ENCODE measurements at places on chromosomes 3 and 15. TPM values are rescaled to one million over a fixed set of nuclear protein-coding genes. Genes with fewer than 3 reads are reported as not detected.

DNA sequence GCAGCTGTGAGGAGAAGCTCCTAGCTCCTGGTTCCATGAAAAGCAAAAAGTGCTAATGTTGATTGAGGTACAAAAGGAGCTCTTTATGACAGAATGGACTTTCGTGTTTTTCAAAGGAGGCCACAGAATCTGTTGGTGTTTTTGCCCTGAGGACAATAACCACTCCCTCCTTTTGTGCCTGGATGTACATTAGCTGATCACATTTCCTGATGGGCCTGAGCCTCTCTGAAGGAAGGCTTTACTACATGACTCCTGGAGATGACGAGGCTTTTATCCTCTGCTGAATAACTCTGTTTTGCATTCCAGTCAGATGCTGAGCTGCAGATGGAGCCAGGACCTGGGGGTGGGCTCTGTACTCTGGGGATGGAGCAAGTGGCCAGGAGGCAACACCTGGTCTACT is 301.9 kb downstream of the CACNA2D3 start:
- DNase-seq: no peak

DNA sequence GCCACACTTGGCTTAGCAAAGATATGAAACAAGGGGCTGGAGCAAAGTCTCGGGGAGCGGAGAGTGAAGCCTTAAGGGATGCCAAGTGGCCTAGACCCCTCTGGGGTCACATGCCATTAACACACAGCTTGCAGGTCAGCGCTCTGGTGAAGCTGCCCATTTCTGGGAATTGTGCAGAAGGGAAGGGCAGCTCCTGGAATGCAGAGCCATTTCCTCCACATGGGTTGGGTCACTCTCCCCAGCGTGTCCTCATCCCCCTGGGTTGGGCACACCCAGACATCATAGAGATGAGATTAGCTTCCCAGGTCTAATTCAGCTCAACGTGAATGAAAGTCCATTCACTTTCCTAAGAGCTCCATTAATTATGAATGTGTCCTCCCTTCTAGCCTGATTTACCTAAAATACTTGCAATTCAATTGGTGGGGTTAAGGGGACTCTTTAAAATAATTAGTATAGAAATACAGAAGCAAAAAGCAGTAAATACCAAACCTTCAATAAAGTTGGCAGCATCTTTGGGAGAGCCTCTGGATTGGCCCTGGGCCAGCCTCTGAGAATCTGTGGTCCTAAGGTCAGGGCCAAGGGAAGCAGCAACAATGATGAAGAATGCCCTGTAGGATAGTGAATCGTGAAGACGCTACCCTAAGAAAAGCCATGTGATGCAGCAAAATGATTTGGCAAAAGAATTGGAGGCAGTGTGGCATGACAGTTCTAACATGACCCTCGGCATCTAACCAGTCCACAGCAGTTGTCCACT is 17.8 kb downstream of the MRAS start:
- no peak for DNase-seq

GRCh38 chr3:196208942-196209695 is 2.1 kb downstream of the ZDHHC19 start:
- no peak for DNase-seq

DNA sequence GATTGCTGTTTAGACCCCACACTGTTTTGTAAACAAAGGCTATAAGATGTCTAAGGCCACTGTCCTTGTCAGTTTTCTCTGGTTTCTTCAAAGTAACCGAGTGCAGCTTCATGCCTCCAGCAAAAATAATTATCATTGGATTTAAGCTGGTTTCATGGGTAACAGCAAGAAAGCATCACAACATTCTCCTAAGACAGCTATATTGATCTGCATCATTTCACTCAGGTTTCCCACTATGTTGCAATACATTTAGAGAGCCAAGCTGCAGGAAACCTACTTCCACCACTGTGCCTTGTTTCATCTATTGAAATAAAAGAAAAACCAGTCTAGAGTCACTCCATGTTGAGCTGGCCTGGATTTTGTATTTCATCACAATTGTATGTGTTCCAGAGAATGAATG is 351.4 kb downstream of the OXSM start:
- DNase-seq: no peak

DNA sequence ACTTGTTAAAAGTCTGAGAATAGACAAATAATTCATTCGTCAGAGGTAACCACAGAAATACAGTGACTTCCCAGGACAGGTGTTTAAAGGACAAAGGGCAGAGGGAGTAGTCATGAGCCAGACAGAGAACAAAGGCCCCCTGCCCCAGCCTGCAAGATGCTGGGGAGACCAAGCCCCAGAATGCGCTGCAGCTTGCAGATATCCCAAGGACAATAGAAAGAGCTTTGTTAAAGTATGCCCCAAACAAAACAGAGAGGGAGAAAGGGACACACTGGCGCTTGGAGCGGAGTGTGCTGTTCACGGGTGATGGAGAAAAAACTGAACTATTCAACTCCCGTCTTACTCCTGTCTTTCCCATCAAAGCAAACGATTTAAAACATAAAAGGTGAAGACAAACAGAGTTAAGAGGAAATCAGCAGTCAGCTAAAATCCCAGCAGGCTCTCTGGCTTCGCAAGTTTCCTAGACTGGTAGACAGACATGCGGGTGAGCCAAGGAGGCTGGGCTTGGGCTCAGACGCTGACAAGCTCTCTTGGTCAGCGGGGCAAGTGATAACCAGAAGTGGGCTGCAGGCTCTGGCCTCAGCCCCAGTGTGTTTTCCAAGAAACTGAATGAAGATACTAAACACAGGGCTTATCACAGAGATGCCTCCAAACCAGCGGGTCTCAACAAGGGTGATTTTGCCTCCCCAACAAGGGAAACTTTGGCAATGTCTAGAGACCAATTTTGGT is 130.1 kb downstream of the UACA start:
- DNase-seq: peak; percentile 35

DNA sequence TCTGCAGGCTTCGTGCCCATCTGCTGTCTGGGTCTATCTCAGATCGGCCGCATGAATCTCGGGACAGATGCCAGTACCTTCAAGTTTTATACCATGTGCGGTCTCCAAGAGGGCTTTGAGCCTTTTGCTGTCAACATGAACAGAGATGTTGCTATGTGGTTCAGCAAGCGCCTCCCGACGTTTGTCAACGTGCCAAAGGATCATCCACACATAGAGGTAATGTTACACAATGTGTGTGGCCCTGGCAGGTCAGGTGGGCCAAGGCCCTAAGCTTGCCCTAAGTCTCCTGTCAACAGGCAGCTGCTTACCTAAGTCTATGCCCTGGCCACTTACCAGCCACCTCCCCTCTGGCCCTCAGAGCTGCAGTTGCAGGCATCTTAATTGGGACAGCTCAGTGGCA is 324.0 kb upstream of the CHRM5 start:
- no peak for DNase-seq

- DNase-seq: no peak
Measured at GRCh38 chr3:192597506-192597905, 129.8 kb downstream of the FGF12 start.

DNA sequence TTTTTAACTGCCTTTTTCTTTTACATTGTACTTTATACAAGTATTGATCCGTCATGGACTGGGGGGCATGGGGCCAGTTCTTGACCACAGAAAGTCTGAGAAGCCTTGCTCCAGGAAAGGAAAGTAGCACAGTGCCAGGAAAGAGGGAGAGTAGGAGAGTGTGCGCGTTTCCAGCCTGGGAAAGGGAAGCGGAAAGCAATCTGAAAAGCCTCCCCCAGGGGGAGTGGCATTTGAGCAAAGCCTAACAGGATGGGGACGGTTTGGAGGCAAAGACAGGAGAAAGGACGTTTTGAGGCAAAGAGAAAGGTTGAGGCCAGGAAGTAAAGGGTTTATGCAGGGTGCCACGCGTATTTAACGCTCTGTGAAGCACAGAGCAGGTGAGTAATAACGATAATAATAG is 116.9 kb downstream of the RORA start:
- DNase-seq: peak; percentile 15

GRCh38 chr3:144403040-144403457 is 431.4 kb downstream of the DIPK2A start:
- DNase-seq: peak; percentile 18

DNA sequence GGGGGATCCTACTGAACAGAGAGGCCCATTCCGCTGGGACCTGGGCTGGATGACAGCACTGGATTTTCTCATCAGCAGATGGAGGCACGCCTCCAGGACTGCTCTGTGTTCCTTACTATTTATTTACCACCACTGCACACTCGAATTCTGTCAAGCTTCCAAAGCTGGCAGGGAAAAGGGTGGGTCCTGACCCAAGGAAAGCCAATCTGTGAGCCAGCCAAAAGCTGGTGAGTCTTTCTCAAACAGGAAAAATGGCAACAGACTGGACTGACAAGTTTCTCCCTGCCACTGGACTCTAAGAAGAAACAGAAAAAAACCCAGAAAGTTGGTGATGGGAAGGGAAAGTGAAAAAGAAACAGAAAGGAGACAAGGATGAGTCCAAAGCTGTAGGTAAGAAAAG is 37.8 kb downstream of the CD47 start:
- no peak for DNase-seq

DNA sequence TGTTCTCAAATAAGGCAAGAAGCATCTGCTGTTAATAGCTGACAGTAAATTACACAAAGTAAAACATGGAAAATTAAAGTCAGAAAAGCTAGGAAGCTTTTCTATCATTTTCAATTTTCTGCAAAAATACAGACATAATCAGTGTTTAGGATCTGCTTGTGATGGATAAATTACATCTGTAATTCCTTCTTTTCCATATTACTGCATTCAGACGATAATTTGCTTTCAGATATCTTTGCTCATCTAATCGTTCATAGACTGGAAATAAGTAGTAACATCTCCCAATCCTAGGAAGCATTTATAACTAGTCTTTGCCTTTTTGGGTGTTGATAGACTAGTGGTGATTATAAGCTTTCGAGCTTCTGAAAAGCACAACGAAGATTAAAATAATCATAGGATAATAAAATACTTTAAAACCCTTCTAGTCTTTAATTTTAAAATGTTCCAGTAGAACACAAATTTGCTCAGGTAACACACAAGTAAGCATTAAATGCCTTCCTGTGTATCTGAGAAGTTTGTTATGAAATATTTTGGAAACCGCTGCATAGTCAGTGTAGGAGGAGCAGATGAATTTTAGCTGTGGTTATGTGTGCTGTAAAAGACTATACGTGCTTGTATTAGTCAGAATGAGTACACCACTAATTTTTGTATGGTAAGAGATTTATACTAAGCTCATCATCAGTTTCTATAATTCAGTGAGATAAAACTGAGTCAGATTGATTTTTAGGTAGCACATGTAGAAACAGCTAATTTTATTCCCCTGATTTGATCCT is 41.0 kb downstream of the MBNL1 start:
- no peak for DNase-seq

- DNase-seq: no peak
Measured at GRCh38 chr3:38998086-38998485, 53.7 kb downstream of the SCN11A start.

GRCh38 chr15:97234851-97235610 is 725.5 kb upstream of the ARRDC4 start:
- DNase-seq: peak; percentile 24

- DNase-seq: no peak
Measured at GRCh38 chr3:124941771-124942170, 7.2 kb upstream of the MUC13 start.

GRCh38 chr3:52422669-52423068 is 22.2 kb downstream of the SEMA3G start:
- no peak for DNase-seq

DNA sequence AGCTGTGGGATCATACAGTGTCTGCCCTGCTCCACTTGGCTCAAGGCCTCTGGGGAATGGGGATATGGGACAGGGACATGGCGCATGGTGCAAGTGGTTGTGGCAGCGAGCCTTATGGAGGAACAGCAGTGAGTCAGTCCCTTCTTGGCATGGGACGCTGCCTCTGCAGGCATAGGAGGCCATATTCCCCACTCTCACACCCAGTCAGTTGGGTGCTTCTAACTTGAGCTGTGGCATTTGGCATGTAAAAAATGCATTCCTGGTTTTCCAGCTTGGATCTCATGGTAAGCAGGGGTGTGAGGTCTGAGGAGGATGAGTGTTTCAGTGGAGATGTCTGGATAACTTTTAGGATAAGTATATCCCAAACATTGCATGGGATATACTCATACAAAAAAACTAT is 31.6 kb upstream of the UBE2Q2 start:
- no peak for DNase-seq

GRCh38 chr15:90035095-90035839 is 34.1 kb downstream of the ZNF710 start:
- DNase-seq: peak; percentile 62

DNA sequence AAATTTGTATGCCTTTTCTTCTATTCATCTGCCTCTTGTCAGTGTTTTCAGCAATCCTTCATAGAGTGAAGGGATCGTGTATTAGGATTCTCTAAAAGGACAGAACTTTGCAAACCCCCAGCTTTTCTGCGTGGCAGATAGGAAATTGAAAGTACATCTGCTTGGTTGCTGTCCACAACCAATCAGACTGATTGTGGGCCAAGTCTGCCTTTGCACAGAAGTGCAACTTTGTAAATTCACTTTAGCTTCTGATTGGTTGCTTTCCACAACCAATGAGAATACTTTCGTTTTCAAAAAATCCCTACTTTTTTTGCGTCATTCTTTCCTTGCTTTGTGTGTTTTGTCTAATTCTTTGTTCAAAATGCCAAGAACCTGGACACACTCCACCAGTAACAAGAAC is 847.4 kb downstream of the FHIT start:
- DNase-seq: no peak

DNA sequence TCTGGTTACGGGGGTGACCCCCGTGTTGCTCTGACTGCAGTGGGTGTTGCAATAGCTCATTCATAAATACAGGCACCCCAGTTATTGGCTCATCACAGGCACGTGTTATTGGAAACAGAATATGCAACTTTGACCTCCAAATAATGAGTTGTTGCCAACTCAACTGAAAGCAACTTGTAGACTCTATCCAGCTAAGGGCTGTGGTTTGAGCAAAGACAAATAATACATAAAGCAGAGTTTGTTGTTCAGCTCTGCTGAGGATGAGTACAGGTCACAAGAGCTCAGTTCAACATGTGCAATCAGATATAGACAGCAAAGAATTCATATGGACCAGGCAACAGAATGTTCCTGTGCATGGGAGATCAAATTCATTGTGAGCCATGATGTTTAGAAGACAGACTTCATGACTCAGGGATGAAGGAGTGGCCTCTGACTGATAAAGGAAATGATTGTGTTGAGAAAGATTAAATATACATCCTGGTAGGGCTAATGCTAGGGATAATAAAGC is 87.6 kb upstream of the LRIG1 start:
- DNase-seq: no peak

The SI gene
- not detected for total RNA-seq

The SYNPR gene
- total RNA-seq: 0.69 TPM

The UACA gene
- 40.5 TPM for total RNA-seq

The MINAR1 gene
- total RNA-seq: not detected

The ARHGEF3 gene
- 27.1 TPM for total RNA-seq

The HES1 gene
- total RNA-seq: 22.8 TPM
